Nephron progenitor cell (in vitro differentiated cells): ENCODE measurements at places on chromosomes 12 and 14.

GRCh38 chr12:4558171-4558570 lies 3.8 kb upstream of the DYRK4 start:
- no peak for DNase-seq

DNA sequence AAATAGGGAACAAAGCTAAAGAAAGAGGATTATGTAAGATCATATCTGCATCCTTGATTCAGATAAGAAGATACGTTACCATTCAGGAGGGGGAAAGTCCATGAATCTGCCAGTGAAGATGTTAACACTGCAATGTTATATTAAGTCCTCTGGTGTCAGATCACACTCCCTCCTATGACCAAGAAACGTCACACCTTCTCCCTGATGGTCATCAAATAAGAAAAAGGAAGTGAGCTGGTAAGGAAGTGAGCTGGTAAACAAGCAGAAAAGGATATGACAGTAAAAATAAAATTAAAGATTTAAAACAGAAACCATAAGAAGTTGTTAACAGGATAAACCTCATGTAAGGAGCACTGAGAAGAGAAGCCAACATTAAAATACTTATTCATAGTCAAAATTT lies 340.2 kb downstream of the SEC23A start:
- DNase-seq = no peak

GRCh38 chr12:50314636-50315312 lies 31.5 kb upstream of the LIMA1 start:
- peak; percentile 12 for DNase-seq

DNA sequence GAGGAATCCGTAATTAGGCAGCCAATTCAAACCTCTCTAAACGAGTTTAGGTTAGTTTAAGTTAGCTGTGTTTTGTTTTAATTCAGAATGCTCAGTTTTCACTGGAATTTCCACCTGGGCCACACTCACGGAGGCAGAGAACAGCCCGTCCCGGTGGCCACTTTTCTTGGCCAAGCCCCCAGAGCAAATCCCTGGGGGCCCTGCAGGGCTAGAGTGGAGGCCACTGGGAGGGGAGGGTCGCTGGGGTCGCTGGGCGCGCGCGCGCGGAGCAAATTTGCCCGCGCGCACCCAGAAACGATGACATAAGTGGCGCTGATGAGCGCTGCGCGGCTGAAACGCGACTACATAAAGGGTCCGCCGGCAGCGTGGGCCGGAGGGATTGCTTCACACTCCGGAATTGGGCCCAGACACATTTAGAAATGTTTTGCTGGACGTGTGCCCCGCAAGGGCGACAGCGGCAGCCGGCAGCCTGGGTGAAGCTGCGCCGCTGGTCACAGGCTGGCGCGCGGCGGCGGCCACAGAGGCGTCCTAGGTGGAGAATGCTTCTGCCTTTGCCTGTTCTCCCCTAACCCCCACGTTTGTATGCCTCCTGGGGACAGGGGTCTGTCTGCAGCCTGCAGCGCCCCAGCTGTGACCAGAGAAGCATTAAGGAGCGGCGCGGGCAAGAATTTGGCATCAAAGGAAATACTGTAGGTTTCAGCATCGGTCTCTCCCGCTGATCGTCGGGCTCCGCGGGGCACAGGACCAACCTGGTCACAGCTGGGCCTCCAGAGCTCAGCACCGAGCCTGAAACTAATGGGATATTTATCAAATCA lies 37.9 kb upstream of the TBX5 start:
- no peak for DNase-seq

- no peak for DNase-seq
Observed at GRCh38 chr12:62250671-62251608, 9.3 kb upstream of the USP15 start.

DNA sequence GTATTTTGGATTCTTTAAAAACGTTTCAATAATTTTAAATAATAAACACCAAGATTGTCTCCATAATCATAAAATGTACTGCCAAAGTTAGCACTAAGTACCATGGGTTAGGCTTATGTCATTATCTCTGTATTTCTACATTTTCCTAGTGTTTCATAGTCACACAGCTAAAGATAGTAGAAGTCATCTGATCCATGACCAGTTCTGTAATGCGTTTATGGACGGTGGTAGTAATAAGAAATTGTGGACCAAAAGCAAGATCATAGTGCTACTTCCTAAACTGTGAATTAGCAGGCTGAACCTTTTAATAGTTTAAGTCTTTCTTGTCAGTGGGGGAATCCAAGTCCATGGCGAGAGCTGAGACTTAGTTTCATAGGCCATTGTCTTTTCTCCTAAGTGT lies 142.1 kb downstream of the AKAP6 start:
- DNase-seq = no peak

GRCh38 chr12:53938326-53939140 lies at the start of gene HOXC13:
HOXC13 (plus strand) TSS chr12:53938831; CDS start chr12:53938907, 76 bp downstream.
- peak; percentile 90 for DNase-seq

DNA sequence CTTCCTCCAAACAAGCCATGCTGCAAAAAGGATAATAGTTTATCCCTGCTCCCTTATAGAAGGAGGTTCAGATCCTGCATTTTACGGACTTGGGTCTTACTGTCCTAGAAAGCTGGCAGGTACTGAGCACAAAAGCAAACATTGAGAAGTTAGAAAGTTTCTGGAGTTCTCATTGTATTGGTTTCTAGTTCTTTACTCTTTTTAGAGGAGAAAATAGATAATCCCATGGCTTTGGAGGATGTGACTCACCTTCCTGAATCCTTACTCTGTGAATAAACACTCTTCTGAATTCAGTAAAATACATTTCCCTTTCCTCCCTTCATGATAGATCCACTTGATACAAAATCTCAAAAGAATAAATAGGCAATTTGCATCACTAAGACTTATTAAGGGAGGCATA lies 188.9 kb downstream of the NPAS3 start:
- DNase-seq = no peak

DNA sequence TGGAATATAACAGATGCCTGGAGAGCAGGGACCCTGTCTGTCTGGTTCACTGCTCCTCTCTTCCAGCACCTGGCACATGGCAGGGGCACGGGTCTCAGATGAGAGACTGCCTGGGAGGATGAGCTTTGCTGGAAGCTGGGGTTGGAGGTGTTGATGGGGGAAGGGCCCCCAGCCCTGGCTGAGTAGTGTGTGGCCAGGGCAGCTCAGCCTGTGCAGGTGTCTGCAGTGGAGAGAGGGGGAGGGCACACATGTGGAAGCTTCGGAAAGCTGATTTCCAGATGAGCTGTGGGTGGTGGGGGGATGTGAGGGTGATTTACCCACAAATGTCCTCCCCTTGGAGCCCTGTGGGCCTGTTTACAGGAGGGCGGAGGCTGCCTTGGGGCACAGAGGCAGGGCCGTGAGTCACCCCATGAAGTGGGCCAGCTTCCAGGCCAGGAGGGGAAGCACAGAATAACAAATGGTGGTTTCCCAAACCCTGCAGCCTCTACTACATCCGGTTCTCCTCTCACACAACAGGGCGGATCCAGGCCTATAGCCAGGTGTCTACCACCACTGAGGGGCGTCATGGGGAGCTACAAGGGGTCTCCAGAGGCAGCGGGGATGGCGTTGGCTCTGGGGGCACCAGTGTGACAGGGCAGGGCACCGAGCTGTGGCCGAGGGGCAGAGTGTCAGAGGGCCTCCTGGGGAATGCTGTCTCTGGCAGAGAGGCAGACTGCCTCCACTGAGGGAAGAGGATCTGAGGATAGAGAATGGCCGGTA lies 11.0 kb downstream of the KRT7 start:
- DNase-seq = no peak

DNA sequence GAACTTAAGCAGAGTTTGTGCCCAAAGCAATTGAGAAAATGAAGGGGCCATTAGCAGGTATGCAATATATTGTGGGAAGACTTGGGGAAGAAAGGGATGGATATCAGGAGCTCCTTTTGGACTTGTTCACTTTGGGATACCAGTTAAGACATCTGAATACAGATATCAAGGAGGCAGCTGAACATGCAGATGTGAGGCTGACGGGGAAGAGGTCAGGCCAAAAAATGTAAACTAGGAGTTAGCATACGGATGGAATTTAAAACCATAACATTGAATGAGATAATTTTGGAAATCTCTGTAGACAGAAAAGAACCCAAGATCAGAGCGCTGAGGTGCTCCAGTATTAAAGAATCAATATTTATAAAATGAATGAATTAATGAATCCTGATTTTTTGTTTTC lies 53.4 kb downstream of the OSBPL8 start:
- no peak for DNase-seq

- DNase-seq = no peak
Observed at GRCh38 chr12:51358496-51358895, 12.0 kb upstream of the CELA1 start.

GRCh38 chr12:110694330-110694901 lies 5.5 kb upstream of the HVCN1 start:
- DNase-seq = no peak

- DNase-seq = no peak
Observed at GRCh38 chr12:9796971-9797370, 30.3 kb upstream of the KLRF1 start.

DNA sequence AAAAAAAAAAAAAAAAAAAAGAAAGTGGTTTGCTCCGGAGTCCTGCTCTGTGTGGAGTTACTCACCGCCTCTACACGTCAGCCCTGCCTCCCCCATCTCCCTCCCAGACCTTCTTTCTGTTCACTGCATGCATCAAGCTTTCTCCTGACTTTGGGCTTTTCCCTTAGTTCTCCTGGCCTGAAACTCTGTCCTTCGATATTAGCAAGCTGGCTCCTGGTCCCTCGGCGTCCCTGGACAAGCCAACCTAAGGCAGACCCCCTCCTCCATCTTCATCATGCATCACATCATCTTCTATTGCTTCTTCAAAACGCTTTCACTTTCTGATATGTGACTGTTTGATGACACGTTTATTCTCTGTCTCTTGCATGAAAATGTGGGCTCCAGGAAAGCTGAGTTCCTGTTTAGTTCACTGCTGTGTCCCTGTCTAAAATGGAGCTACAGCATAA lies 40.6 kb downstream of the SLC15A4 start:
- DNase-seq = no peak

DNA sequence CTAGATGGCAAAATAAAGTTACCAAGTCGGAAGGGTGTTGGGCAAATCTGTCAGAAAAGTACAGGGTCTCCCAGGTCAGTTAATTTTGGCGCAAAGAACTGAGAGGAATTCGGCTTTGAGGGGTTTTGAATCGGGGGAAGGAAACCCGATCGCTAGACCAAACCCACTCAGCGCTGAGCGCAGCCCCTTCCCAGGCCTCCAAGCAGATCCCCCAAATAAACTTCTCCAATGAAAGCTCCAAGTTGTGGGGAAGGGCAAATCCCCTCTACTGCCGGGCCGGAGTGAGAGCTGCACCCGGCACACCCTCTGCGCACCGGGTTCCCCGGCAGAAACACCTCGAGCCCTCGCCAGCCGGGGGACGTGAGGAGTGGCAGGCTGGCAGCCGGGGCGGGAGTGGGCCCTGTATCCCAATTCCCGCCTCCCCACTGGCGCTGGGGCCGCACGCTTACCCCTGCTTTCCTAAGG lies 441 bp downstream of the E2F7 start:
- DNase-seq = no peak

DNA sequence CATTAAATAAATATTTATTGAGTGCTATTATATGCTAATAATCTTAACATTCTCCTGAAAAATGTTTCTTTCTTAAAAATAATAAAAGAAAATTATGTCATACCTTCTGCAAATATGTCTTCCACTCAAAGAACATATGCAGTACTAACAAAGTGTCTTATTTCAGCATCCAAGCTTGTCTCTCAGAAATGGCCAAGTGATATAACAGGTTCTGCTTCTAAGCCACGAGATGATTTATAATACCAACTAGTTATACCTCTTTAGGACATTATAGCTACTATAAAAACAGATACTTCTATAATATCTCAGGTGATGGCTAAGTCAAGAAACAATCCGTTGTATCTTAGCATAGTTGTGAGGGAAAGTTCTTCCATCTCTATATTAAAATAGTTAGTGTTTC lies 128.1 kb upstream of the ARID2 start:
- DNase-seq = no peak

DNA sequence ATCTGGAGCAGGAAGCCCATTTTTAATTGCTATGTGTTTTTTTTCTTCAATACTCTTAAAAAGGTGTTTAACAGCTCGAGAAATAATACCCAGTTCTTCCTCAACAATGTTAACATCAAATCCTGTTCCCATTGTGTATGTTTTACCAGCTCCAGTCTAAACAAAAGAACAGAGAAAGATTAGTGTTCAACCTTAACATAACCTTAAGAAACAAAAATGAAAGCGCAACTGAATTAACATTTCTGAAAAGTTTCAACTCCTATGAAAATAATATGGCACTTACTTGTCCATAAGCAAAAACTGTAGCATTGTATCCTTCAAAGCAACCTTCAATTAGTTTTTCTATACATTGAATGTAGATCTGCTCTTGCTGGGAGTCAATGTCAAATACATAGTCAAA lies 73.2 kb downstream of the KIF21A start:
- DNase-seq = no peak

- no peak for DNase-seq
Observed at GRCh38 chr12:109934026-109934425, 34.0 kb downstream of the TCHP start.

GRCh38 chr12:124605883-124606774 lies 38.7 kb upstream of the NCOR2 start:
- no peak for DNase-seq

GRCh38 chr12:75655315-75655806 lies 144.0 kb upstream of the KRR1 start:
- no peak for DNase-seq

DNA sequence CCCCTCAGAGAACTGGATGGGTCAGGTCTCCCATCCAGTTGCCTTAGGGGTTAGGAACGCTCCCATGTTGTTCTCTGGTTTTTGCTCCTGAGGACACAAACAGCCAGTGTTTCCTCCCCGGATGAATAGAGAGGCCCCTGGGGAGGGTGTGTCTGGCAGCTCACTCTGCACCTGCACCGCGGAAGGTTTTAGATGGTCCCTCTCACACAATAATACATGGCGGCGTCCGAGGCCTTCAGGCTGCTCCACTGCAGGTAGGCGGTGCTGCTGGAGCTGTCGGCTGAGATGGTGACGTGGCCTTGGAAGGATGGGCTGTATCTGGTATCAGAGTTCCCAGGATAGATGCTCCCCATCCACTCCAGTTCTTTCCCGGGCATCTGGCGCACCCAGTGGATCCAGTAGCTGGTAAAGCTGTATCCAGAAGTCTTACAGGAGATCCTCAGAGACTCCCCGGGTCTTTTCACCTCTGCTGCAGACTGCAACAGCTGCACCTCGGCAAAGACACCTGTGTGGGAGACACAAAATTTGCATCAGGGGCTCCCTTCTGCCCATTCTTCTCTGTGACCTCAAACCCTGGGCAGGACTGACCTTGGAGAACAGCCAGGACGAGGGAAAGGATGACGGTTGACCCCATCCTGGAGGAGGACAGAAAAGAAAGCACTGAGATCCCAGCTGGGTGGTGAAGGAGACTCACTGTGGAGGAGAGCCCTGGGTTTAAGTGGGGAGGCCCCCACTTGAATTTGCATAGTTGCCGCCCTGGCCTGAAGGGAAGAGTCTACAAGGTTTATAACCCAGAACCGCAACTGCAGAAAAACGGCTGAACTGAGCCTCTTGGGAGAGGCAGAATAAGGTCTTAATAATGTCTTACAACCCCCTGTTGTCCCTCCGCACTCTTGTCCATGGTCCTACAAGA lies 1324.8 kb downstream of the TMEM121 start:
- DNase-seq = no peak

- no peak for DNase-seq
Observed at GRCh38 chr12:95187865-95188415, 29.3 kb downstream of the FGD6 start.
